ENCODE measurements at places on chromosomes 16 and 17.

DNA sequence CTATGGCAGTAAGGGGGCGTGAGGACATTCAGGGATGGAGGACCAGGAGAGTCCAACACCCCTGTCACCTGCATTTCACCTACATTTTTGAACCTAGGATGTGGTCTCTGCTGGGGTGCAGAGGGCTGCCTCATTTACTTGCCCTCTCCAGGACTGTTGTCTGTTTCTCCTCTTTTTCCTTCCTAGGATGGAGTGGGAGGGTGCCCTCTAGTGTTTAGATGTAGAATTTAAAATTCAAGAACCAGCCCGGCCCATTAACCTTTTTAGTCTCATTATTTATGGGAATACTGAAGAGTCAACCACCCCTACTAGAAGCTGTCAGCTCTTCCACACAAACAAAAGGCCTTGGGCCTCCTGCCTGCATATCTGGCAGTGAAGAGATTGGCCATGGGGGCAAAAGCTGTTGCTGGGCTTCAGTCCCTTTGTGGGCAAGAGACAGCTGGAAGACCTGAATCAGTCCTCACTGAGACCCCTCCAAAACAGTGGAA, 2.5 kb upstream of the STARD3 start:
- no peak for DNase-seq

DNA sequence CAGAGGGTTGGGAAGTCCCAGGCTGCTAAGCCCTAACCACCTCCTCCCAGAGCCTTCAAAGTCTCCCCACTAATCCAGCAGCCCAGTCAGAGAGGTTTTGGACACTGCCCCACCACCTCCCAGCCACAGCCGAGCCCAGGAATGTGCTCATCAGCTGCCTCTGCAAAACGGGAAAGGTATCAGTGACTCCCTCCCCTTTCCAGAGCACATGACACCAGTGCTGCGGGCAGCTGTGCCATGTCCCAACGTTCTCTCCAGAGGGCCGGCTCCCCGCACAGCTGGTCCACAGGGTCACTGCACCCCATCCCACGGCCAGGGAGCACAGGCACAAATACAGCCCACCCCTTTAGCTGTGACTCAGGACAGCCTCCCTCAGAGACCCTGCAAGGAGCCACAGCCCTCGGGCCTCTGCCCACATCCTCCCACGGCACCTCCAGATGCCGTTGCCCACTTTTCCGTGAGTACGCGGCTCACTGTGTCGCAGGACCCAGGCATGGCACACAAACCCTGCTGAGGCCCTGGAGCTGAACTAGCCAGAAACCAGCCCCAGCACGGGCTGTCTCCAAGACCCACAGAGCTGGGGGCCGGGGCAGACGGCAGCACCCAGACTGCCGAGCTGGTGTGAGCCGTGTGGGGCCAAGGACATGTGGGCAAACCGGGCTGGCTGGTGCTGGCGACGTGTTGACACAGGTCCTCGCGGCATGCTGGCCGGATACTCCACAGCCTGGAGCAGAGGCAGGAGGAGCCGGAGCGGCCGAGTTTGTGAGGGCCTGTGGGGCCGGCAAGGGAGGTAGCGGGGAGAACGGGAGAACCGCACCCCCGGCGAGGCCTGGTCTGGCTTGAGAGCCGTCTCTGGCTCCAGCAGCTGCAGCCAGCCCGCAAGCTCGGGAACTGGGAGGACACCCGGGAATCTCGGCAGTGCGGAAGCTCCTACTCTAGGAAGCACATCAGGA, 6.3 kb upstream of the PPP1R27 start:
- no peak for DNase-seq

DNA sequence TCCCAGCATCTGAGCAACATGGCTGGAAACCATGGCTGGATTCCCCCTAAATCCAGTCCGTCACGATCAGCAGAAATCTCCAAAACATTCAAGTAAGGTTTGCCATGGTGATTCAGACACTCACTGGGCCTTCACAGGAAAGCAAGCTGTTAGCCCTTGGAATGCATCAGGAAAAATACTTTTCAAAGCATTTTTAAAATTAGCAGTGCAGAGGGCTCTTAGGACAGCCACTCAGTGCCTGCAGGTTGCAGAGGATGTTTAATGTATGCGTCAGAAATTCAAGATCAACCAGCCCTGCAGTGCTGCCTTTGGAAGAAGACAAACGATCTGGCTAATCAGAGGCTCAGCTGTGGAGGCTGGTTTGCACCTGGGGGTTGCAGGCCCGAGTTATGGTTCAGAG, 50.3 kb downstream of the FOXL1 start:
- no peak for DNase-seq

GRCh38 chr17:82663381-82664275, 15.4 kb upstream of the WDR45B start:
- no peak for DNase-seq

DNA sequence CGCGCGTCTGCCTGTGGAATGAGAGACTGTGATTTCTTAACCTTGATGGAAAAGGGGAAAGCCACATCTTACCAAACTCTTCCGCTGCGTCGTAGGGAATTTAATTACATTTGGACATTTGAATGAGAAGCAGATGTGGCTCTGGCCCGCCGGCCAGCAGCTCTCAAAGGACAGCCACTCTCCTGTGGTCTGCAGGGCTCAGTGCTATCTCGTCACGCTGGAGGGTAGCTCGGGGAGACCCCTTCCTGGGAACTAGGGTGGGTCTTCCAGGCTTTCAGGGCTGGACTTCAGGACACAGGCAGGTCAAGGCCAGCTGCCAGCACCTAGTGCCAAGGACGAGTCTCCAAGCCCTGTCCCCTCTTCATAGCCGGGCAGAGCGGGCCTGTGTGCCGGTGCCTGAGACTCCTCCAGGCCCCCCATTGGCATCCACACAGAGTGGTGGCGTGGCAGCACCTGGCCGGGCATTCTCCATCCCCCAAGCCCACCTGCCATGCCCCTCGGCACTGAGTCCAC, 15.9 kb upstream of the TBX2 start:
- DNase-seq: no peak

DNA sequence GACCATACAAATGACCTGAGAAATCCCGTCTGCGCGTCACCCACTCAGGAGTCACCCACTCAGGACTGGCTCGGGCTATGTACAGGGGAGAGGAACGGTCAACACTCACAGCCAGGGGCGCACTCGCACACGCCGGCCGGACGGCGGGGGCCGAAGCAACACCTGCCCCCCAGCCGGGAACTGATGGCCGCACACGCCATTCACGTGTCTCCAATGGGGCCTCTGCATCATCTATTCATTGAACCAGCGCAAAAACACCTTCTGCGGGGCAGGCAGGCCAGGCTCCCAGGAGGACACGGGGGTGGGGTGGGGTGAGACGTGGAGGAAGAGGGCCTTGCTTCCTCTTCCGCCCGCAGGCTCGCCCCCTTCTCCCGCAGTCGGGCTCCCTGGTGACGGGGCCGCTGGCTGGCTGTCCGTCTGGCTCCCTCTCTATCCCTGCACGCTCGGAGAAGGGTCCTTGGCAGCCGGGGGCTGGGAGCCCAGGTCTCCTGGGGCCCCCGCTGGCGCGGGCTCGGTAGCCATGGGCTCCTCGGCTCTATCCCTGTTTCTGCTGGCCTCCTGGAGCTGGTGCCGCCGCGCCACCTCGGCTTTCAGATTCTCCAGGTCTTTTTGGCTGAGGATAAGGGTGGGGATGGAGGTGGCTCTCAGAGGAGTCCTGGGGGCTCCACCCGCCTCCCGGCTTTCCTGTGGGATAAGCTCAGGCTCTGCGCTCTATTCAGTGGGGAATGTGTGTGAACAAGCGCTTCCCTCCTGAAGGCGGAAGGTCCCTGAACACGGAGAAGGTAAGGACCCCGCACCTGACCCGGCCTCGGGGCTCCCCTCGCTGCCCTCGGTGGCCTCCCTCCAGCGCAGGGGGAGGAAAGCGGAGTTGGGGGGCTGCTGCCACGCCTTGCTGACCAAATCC, 21.1 kb downstream of the CLUH start:
- DNase-seq: no peak

DNA sequence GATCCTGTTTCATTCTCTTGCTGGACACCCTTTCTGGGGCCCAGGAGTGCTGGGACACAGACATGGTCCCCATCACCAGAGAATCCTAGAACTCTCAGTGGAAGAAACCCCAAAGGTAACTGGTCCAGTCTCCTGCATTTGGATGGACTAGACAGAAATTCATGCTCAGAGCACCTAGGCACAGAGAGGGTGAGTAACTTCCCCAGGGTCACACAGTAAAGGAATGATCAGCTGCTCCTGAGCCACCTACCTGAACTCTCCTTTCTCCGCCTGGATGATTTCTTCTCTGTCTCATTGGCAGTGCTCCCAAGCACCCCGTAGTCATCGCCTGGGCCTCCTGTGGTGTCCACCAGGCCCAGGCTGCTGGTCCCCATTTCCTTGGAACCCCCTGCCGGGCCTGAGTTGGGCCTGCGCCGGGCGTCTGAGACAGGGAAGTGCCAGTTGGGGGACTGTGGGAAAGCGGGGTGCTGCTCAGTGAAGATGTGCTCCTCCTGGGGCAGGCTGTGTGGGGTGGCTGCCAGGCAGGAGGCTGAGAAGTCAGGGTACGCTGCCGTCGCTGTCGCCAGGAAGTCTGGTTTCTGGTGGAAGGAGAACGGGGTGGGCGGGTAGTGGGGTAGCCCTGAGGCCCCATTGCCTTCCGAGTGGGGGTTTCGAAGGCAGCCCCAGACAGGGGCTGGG, 767 bp downstream of the MEOX1 start:
- no peak for DNase-seq

DNA sequence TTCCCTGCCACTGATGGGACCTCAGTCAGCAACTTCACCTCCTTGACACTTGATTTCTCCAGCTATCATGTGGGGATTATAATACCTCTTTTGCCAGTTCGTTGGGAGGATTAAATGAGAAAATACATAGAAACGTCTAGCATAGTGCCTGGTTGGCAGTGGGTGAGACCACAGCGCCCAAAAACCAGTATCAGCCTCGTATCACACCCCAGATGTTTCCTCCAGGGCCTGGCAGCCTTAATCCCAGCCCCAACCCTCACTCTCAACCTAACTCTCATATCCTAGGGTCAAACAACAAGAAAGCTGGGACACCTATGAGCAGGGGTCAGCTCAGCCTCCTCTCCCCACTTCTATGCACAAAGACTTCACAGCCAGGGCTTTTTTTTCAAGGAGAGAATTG, 14.0 kb upstream of the C16orf78 start:
- DNase-seq: no peak

- no peak for DNase-seq
Observed at GRCh38 chr17:48023400-48024148, 14.0 kb downstream of the COPZ2 start.

- DNase-seq: no peak
Observed at GRCh38 chr16:898761-899682, 71.8 kb downstream of the LMF1 start.

DNA sequence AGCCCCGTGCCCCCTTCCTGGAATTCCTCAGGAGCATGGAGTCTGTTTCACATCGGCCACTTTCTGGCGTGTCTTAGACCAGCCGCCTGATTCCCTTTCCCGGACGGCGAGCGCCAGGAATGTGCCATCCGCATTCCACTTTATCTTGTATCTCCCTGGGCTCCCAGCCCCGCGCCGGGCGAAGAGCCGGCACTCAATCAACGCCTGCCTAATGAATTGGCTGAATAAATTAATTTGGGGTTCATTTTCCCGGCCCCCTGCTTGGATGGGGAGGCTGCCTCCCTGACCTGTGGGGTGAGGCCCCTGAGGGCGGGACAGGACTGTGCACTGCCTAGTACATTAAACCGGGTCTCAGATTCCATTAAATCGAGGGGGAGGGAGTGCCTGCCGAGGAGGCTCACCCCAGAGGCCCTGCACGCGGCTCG, 282.3 kb upstream of the TNRC6C start:
- DNase-seq: no peak

GRCh38 chr17:53696286-53696685, 126.4 kb upstream of the KIF2B start:
- DNase-seq: no peak

- DNase-seq: no peak
Observed at GRCh38 chr17:44170499-44171201, at the start of gene ASB16. ASB16 (plus strand) TSS chr17:44170704; CDS start chr17:44170790, 86 bp downstream.

GRCh38 chr17:4474093-4474492, 24.6 kb upstream of the SPNS2 start:
- no peak for DNase-seq

DNA sequence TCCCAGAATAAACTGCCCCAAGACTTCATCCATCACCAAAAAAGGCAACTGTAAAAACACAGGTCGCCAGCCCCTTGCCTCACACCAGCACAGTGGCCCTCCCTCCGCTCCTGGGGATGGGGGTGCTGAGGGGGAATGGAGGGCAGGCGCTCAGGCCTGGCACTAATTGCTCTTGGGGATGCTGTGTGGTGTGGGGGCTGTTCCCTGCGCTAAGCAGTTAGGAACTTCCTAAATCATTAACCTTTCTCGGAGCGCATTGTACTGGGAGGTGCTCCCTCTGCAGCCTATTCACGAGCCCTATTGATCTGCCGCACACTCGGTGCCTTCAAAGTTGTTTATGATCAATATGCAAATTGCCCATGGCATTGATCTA, 199.9 kb downstream of the ZFHX3 start:
- DNase-seq: no peak

DNA sequence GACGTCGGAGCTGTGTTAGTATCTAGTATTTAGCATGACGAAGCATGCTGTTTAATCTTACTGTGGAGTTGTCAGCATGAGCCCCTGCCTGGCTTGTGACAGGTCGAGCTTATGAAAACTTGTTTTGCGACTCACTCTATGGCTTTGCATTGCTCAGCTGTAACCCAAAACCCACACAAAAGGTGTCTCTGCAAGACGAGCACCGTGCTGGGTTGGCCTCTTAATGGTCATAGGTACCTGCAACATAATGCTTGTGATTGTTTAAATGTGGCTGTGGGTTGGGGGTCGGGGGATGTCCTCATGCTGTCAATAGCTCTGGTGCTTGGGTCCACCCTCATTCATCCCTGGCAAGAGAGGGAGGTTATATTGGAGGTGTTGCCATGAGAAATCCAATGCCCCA, 5.4 kb downstream of the NTN1 start:
- no peak for DNase-seq

DNA sequence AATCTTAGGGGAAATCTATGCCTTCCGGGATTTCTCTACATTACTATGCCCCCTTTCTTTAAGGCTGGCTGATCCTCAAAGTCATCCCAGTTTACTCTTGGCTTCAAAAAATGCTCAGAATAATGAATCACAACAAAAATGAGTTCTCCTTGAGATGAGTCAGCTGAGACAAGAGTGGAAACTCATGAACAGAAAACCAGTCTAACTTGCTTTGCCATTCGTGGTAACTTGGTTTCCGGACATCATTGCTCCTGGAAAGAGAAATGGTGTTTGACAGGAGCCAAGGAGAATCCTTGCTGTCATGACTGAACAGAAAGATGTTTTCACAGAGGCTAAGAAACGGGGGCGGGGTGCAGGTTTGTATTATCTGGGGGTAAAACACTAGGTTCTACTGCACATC, 435.6 kb upstream of the DYNLRB2 start:
- no peak for DNase-seq

DNA sequence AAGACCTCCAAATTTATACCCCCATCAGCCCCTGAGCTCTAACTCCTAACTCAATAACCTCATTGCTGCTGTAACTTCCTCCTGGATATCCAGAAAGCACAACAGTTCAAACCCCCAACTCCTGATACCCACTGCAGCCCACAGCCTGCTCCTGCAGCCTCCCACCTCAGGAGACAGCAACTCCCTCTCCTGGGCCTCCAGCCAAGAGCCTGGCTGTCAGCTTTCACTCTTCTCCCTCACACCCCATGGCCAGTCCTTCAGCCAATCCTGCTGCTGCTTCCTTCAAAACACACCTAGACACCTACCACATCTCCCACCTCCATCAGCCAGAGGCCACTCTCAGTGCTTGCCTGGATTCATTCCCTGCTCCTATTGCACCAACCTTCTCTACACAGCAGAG, 5.4 kb downstream of the GINS2 start:
- no peak for DNase-seq

- DNase-seq: no peak
Observed at GRCh38 chr17:51046514-51047384, 73.9 kb downstream of the SPAG9 start.

- DNase-seq: no peak
Observed at GRCh38 chr17:50035945-50036344, 20.0 kb upstream of the ITGA3 start.
